ENCODE measurements at places on chromosomes 7 and 10.

GRCh38 chr7:27205325-27206280, 5.7 kb upstream of the HOXA13 start:
- DNase-seq = no peak

DNA sequence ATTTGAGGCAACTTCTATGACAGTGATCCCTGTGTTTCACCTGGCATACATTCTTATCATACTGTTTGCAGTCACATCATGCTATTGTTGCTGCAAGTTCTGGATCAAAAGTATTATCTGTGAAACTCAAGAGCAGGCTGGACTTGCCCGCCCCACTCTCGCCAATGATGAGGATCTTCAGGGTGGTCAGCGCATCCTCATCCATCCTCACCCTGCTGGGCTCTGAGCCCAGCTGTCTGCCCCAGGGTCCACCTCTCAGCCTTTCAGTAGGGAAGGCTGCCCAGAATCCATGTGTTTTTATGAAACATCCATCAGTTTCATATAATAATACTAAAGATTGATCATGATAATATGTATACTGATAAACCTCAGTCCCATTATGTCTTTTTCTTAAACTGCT, 55.4 kb upstream of the KIF5B start:
- DNase-seq = no peak

- no peak for DNase-seq
Observed at GRCh38 chr10:89224739-89225443, 17.8 kb upstream of the CH25H start.

DNA sequence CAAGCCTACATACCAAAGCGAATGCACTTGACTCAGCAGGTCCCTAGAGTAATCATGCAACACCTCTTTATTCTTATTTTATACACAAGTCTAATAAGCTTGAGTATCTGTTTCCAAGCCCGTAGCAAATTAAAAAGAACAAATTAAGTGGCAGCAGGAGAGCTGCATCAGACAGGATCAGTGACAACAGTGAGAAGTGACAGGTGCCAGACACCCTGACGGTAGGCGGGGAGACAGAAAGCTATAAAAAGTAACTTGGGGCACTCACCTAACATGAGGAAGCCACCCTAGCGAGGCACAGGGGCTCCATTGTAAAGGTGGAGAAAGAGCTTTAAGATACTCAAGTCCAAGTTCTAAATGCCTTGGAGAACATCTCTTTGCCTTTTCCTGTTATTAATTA, 174.2 kb downstream of the PLXNA4 start:
- DNase-seq = no peak

- no peak for DNase-seq
Observed at GRCh38 chr7:46319841-46320240, 398.8 kb upstream of the IGFBP3 start.

DNA sequence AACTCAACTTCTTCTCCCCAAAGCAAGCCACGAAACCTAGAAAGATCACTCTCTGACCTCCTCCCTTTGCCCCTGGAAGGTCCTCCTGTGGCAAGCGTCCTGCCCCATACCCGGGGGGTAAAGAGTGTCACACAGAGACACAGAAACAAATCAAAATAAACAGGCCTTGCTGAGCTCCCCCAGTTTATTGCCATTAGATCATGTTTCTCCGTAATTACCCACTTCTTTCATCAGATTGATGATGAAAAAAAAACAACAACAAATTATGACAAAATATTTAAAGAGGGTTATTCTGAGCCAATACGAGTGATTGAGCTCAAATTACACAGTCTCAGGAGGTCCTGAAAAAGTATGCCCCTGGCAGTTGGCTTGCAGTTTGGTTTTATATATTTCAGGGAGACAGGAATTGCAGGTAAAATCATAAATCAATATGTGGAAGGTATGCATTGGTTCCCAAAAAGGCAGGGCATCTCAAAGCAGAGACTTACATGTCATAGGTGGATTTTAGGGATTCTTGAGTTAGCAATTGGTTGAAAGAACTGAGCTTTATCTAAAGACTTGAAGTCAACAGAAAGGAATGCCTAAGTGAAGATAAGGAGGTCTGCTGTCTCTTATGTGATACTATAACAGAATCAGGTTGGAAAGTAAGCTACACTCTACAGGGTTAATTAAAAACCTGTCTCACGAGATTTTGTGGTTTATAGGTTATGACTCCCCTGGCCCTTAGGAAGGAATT, 86.2 kb downstream of the APBB1IP start:
- DNase-seq = no peak

GRCh38 chr10:60809157-60809556, 30.9 kb downstream of the CDK1 start:
- no peak for DNase-seq

DNA sequence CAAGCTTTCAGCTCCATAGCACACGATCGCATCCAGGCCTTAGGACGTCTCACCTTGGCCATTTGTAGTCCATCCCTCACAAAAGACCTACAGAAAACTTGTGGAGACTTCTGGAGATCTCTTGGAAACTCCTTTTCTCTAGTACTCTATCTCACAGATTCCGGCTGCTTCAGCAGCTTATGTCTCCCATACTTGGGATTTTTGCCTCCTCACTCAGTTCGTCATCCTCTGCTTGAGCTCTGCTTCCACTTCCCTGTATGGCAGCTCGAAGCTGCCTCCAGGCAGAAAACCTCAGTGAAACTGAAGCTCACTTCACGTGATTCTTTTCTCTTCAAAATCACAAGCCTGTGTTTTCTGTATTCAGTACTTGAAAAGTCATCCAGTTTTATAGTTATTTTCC, 178.7 kb upstream of the GDF10 start:
- no peak for DNase-seq

- no peak for DNase-seq
Observed at GRCh38 chr7:108724251-108725100, 154.8 kb downstream of the DNAJB9 start.

- peak; percentile 78 for DNase-seq
Observed at GRCh38 chr7:131105799-131106680, 221.6 kb upstream of the MKLN1 start.

DNA sequence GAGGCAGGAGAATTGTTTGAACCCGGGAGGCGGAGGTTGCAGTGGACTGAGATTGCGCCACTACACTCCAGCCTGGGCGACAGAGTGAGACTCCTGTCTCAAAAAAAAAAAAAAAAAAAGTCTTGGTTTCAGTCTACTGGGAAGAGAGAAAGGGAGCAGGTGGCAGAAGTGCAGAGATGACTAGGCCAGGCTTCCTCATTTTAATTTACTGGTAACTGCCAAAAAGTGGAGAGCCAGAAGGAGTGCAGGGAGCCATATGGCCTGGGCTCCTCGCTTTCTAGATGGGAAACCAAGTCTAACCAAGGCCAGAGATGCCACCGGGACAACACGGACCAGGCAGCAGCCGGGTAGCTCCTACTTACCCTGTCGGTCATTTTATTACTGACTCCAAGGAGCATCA, 12.2 kb downstream of the SEPHS1 start:
- peak; percentile 84 for DNase-seq

- DNase-seq = no peak
Observed at GRCh38 chr10:86600296-86600695, 54.1 kb upstream of the OPN4 start.
